ENCODE measurements at places on chromosomes 6 and 20. TPM values are rescaled to one million over a fixed set of nuclear protein-coding genes. Genes with fewer than 3 reads are reported as not detected.

GRCh38 chr20:63942250-63942951 lies 13.8 kb downstream of the UCKL1 start:
- no peak for DNase-seq

DNA sequence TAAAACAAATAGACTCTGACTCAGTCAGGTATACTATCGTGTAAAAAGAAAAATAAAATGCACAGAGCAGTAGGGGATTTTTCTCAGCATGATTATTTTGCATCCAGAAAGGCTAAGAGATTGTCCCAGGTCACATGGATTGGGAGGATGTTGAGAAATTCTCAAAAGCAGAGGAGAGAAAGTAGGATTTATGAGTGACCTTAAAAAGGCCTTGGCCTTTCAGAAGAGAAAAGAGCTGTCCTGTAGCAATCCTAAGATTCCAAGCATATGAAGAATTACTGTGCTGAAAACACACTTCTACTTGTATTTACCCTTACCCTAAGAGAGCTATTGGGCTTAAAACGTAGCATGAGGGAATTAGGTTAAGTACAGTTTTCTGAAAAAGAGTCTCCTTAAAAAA lies 149.7 kb upstream of the ENPP5 start:
- DNase-seq = no peak

GRCh38 chr6:90893400-90893799 lies 306.5 kb upstream of the MAP3K7 start:
- DNase-seq = no peak

DNA sequence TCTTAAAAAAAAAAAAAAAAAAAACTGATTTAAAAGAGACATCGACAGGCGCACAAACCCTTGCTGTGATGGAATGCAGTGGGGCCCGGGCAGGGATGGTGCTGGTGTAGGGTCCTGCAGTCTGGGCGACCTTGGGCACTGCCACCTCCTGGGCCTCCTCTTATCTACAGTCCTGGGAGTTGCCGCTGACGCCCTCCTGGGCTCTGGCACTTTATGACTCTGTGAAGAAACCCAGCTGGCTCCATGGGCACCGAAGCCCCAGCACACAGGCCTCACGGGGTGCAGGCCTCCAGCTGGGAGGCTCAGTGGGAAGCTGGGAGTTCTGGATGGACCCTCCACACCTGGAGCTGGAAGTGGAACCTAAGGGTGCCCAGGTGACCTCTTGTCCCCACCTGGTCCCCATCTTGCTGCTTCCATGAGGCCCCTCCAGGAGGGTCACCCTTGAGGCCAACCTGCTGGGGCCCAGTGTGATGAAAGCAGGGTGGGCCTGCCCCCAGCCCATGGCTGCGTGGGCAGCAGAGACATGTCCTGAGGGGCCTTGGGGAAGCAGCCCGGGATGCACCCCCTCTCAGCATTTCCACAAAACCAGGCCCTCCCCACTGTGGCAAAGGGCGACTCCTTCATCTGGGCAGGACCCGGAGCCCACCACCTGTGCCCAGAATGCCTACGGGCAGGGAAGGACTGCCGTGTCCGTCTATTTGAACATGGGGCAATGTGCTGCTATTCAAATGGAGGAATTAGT lies 104.9 kb downstream of the ASXL1 start:
- no peak for DNase-seq

NHSL1 gene
- 64.3 TPM for total RNA-seq

DNA sequence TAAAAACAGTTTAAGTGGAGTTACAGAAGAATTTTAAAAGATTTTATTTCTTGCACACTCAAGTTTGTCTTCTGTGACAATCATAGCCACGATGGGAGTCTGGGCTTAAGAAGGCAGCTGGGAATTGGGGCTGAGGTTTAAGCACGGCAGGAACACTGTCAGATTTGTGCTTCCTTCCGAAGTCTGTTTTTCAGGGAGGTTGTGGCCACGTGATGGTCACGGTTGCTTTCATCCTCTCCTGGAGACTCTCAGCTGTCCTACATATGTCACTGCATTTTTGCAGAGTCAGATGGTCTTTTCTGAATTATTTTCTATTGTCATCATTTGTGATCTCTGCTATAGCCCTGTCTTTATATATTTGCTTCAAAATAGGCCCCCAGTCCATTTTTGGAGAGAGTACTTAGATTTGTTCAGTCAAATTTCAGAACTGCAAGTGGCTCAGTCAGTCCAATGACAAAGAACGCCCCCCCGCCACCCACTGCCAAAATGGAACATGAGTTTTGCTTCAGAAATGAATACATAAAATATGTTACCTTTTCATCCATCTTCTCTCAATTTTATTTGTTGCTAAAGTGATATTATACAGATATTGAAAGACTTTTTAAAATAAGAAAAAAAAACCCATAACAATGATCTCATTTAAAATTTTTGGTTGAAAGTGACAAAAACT lies 111.8 kb upstream of the ZFP64 start:
- DNase-seq = no peak

GRCh38 chr20:57630061-57630460 lies 9.8 kb upstream of the ZBP1 start:
- DNase-seq = no peak

DNA sequence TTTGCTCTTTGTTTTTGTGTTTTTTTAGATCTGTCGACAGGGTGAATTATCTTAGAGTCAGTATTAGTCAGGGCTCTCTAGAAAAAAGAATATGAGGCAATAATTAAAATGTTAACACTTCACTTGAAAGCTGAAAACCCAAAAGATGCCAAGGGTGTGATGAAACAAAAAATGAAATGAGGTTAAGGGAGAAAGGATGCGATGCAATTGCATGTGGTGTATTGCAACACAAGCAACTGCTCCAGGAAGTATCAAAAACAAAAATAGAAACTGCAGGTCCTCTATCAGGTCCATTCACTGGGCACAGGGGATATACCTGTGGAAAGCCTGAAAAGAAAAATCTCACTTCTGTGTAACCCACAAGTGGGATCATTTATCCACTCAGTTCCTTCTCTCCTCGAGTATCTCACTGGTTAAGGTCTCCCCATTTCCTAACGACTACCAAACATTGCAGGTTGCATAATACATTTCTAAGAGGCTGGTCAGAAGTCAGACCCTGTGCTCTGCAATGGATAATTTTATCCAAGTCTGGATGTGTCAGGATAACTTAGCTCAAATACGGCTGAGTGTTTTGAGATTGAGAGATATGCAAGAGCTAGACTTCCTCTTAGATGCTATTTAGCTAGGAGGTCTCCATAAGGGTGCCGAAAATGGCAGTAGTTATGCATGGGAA lies 257.7 kb upstream of the GJE1 start:
- DNase-seq = no peak

- DNase-seq = no peak
These were observed 40.0 kb upstream of the GNRH2 start for GRCh38 chr20:3003416-3003815.

- no peak for DNase-seq
These were observed 657 bp downstream of the EMILIN3 start for GRCh38 chr20:41365777-41366545.

- peak; percentile 5 for DNase-seq
These were observed 146.8 kb downstream of the LAMA2 start for GRCh38 chr6:129029778-129030177.
